ENCODE measurements at places on chromosomes 2 and 18. TPM values are rescaled to one million over a fixed set of nuclear protein-coding genes. Genes with fewer than 3 reads are reported as not detected.

Gene HOXD11
- total RNA-seq = 0.14 TPM

Gene LINC00305
- not detected for total RNA-seq

Gene HAAO
- 0.46 TPM for total RNA-seq

Gene TMEM200C
- 0.14 TPM for total RNA-seq

Gene TTC32
- total RNA-seq = 5.0 TPM

Gene RSAD2
- 0.55 TPM for total RNA-seq

Gene C2orf42
- total RNA-seq = 16.2 TPM

Gene LCT
- not detected for total RNA-seq

Gene GRHL1
- total RNA-seq = 0.37 TPM

Gene MC5R
- not detected for total RNA-seq

Gene ABCG5
- not detected for total RNA-seq

Gene RDH14
- 20.2 TPM for total RNA-seq

Gene GALNT5
- total RNA-seq = 26.9 TPM

Gene KCNG3
- not detected for total RNA-seq

Gene MYO7B
- total RNA-seq = not detected

Gene DCC
- total RNA-seq = not detected

Gene FAM228A
- total RNA-seq = 0.18 TPM

Gene SKOR2
- not detected for total RNA-seq
